Stimulated activated CD4-positive, alpha-beta T cell treated with anti-CD3 and anti-CD28 coated beads, TNF-alpha, amount 100 ng/mL, for 4 hours (primary cell): ENCODE measurements at places on chromosomes 3 and 15.

GRCh38 chr3:24088782-24089181, 143.7 kb downstream of the NR1D2 start:
- DNase-seq = no peak

GRCh38 chr3:128736601-128737000, 10.6 kb downstream of the RAB7A start:
- no peak for DNase-seq

GRCh38 chr15:34808016-34808415, 12.7 kb upstream of the ACTC1 start:
- no peak for DNase-seq

DNA sequence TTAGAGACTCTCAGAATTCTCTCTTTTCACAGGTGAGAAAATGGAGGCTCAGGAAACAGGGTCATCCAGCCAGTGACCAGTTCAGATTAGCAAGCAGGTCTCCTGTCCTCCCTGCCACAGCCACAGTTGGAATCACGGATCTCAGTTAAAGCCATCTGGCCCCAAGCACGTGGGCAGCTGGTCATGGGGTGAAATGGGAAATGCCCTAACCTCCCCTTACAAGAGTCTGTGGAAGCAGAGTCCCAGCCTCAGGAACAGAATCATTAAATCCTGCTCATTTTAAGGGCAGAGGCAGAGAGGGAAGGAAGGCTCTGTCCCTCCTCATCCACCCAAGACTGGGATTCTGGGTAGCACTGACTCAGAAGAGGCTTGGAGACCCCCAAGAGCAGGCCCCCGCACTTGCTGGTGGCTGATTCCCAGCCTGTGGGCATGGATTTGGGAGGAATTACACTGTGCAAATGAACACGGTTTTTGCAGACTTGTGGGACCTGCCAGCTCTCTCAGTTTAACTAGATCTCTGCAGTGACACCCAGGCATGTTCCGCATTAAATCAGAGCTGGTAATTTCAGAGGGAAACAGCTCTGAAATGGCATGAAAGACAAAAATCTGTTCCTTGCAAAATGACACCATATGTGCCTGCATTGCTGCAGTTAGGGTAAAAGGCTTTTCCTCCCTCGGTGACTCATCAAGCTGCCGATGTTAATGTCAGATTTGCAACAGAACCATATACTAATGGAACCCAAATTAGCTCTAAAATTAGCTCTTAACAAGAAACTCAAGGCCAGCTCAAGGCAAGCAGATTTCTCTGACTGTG, 89.0 kb downstream of the BDH1 start:
- no peak for DNase-seq

GRCh38 chr15:68460166-68460565, 28.2 kb upstream of the ITGA11 start:
- no peak for DNase-seq

DNA sequence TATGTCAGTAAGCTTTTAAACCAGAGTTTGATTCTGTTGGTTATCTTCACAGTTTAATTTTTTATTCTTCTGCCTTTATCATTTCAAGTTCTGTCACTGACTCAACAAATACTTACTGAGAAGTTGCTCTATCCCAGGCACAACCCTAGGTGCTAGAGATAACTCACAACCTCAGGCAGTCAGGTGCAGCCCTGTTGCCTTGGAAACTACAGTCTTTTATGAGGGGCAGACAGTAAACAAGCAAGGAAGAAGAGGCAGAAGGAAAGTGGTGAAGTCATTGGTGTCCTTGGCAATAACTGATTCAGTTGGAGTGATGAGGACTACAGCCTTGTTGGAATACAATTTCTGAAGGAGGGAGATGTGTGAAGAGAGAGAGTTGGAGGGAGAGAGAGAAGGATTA, 142.1 kb upstream of the LRTM1 start:
- DNase-seq = no peak

GRCh38 chr15:29870495-29871151, 48.4 kb upstream of the TJP1 start:
- no peak for DNase-seq

DNA sequence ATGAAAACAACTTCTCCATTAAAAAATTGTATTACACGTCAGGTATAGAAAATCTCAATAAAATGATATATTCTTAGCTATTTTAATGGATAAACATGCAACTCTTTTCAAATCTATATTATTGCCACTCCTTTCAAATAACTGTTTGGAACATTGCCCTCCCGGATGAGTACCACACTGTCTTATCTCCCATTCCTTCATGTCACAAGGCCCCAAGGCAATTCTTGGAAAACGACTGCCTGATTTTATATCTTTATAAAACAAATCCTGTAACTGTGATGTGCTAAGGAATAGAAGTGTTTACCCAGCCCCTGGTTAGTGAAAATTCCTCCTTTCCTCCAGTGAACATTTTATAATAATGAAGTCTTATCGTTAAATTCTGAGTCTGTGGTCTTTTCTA, 6.2 kb upstream of the ZNF619 start:
- DNase-seq = no peak
